Fibroblast of skin of abdomen (primary cell): ENCODE measurements at places on chromosomes 16 and 17.
A peak's percentile ranks its signal among the peaks of the same experiment; 100 is the strongest.

GRCh38 chr17:41419716-41420115, 4.7 kb downstream of the KRT37 start:
- no peak for DNase-seq

- no peak for DNase-seq
Observed at GRCh38 chr17:79557276-79558090, 53.4 kb downstream of the RBFOX3 start.

GRCh38 chr17:83132251-83133081, 53.1 kb downstream of the METRNL start:
- no peak for DNase-seq

GRCh38 chr17:79842136-79842655, 3.0 kb upstream of the CBX4 start:
- DNase-seq, result no peak

DNA sequence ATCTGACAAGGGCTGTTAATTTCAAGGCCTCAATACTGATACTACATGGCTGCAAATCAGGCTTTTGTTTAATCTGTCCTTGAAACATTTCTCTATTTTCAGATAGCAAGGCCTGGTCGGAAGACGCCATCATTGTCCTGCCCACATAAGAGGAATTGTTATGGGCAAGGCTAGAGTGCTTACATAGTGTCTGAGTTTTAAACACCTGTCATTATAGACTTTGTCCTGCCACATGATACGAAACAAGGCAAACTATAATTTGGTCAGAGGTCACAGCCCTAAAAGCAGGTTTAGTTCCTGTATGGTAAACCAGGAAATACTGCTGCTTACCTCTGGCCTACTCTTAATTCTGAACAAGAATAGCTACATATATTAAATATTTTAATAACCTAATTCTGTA, 104.4 kb downstream of the SSH2 start:
- DNase-seq, result no peak

GRCh38 chr17:80892900-80893603, 98.6 kb upstream of the CHMP6 start:
- peak; percentile 38 for DNase-seq

- no peak for DNase-seq
Observed at GRCh38 chr16:78376452-78376851, 277.0 kb downstream of the WWOX start.

DNA sequence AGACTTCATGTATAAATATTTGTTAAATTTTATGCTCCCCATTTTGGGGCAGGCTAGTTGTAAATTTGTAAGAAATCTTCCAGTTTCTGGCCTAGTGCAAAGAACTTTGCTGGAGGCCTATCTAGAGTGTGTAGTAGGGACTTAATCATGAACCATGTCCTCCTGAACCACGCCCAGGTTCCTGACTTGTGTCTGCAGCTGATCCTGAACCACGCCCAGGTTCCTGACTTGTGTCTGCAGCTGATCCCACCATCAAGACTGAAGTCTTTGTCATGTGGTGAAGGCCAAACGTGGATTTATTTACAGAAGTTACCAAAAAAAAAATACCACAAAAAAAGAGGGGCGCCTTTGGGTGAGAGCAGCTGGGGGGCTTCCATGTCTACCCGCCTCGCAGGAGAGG, 33.1 kb downstream of the LMF1 start:
- DNase-seq, result no peak

DNA sequence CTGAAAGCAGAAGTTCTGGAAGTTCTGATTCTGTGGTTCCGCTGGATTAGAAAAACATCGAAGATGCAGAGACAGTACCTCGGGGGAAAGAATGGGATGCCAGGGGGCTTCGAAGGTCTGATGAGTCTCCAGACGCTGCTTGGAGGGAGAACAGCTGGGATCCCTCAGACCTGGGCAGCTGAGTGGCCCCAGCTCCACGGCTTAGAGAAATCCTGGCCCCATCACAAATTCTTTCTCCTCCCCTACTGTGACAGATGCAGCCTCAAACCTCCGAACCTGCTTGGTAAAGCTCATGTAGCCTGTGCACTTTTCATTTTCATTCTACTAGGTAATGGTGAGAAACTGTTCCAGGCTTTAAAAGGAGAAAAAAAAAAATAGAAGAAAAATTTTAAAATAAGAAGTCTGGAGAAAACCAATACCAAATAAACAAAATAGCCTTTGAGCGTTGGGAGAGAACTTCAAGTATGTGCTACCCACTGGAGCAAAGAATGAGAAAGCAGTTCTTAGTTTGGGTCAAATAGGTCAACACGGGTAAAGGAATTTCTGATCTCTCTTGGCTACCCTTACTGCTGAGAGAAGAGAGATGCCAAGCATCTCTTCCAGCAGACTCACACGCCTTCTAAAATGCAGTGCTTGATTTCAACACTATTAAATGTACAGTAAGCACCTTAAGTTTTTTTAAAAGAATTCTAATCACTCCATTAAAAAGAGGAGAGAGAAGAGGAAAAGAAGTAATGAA, 19.9 kb downstream of the MAF start:
- DNase-seq, result no peak

- DNase-seq, result peak; percentile 4
Observed at GRCh38 chr16:50841081-50841886, 99.4 kb downstream of the CYLD start.

DNA sequence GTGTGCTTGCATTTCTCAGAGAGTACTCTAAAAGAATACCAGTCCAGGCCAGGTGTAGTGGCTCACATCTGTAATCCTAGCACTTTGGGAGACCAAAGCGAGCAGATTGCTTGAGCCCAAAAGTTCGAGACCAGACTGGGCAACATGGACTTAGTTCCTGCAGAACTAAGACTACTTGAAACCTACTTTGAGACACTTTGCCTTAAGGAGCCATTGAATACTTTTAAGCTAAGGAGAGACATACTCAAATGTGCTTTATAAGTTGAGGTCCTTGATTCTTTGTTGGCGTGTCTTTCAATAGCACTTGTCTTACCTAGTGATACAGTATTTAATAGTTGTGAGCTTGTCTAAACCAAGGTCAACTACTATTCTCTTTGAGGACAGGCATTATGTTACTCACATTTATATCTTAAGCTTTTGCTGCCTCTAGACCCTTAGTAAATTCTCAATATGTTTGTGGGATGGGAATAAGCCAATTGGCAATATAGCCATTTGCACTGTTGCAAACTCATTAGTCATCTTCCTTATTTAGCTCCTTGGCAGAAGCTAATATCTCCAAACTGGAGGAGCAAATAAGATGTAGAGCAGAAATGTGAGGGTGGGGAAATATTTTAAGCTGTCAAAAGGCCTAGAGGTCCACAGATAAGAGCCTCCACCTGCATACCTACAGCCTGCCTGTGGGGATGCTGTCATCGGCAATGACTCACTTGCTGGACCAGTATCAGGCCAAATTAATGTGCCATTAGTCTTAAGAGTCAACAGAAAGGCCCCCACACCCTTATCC, 16.3 kb downstream of the SCPEP1 start:
- peak; percentile 33 for DNase-seq

- no peak for DNase-seq
Observed at GRCh38 chr17:82138511-82138992, 40.5 kb upstream of the FASN start.
